Esophagus muscularis mucosa (tissue), 4 donors: ENCODE measurements at places on chromosomes 3 and 15. TPM values are rescaled to one million over a fixed set of nuclear protein-coding genes. Genes with fewer than 3 reads are reported as not detected.

Gene RBSN
- 38.6 TPM for total RNA-seq

DNA sequence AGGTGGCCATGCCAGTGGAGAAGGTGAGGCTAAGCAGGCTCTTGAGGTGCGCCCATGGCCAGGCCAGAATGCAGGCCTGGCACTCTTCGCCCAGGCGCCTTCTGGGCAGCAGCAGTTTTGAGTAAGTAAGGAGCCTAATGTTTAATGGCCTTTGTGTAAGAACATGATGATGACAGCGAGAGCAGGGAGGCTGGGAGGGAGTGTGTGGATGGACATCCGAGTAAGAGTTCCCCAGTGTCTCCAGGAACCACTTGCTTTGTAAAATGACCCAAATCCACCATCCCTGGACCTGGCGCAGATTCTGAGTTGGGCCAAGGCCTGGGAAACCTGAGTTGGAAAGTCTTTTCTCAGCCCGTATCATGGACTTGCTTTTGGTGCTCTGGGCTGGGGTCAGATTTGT lies 24.1 kb downstream of the KLF13 start:
- H3K4me3 ChIP-seq: no peak overlapping the region
- no peaks in the 10 kb centered on the region for H3K27me3 ChIP-seq
- H3K36me3 ChIP-seq: peaks cover 12% of the 10 kb centered on the region

DNA sequence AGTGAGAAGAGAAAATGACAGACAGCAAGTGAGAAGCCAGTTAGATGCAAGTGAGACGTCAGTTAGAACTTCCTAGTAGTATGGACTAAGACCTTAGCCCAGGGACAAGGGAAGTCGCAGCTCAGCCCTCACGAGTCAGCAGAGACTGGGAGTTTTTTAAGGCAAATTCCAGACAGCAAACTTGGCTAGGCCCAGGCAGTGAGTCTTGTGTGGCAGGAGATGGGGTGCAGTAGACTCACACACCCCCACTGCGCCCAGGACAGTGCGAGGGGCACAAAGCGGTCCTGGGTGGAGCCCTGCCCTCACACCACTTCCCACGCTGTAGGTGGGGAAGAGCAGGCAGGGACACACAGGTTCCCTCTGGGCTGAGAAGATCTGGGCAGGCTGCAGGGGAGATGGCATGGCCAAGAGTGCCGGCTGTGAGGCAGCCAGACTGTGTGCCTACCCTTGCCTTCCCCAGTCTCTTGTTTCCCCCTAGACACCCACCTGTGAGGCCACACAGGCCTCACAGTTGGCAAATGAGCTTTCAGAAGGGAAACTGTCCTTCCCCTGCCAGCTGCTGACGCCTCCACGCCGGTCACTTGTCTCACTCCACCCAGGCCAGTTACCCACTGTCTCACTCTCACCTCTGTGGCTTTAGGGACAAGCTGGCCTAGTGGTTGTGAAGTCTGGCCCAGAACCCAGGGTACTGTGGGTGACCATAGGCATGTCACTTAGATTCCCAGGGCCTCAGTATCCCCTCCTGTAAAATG lies 13.7 kb upstream of the PRKCD start:
- peaks cover 6% of the 10 kb centered on the region for H3K4me1 ChIP-seq
- no peak for DNase-seq
- H3K36me3 ChIP-seq: no peaks in the 10 kb centered on the region
- no peaks in the 10 kb centered on the region for H3K27me3 ChIP-seq
- no peak overlapping the region for H3K4me3 ChIP-seq

DNA sequence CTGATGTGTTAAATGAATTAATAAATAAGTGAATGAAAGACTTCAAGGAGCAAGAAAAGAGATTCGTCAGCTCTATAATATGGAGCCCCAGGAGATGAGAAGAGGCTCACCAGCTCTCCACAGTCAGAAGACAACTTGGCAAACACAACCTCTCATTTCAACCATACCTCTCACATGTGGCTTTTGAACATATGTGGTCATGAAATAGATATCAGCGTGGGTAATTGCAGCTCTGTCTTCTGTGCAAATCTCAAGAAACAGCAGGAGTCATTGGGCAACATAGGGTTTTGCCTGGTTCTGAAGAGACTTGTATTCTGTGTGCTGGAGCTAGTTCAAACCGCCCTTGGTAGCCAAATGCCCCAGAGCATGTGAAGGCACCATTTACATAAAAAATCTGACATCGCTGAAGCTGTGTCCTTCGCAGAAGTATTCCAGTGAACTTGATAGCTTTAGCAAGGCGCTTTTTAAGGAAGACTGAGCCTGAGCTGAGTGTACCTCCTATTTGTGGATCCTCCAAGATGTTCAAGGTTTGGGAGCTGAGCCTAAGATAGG lies 8.4 kb downstream of the CX3CR1 start:
- no peak overlapping the region for H3K4me3 ChIP-seq
- H3K4me1 ChIP-seq: no peaks in the 10 kb centered on the region
- no peak for DNase-seq
- H3K27ac ChIP-seq: no peak overlapping the region
- no peaks in the 10 kb centered on the region for H3K27me3 ChIP-seq

GRCh38 chr3:190983875-190984274 lies 121.4 kb upstream of the GMNC start:
- no peak for DNase-seq
- no peak overlapping the region for H3K4me3 ChIP-seq
- H3K36me3 ChIP-seq: no peaks in the 10 kb centered on the region
- no peaks in the 10 kb centered on the region for H3K27me3 ChIP-seq

GRCh38 chr15:85284497-85284896 lies 95.9 kb upstream of the AKAP13 start:
- DNase-seq: no peak
- H3K4me1 ChIP-seq: no peaks in the 10 kb centered on the region
- no peak overlapping the region for H3K4me3 ChIP-seq
- no peaks in the 10 kb centered on the region for H3K27me3 ChIP-seq

DNA sequence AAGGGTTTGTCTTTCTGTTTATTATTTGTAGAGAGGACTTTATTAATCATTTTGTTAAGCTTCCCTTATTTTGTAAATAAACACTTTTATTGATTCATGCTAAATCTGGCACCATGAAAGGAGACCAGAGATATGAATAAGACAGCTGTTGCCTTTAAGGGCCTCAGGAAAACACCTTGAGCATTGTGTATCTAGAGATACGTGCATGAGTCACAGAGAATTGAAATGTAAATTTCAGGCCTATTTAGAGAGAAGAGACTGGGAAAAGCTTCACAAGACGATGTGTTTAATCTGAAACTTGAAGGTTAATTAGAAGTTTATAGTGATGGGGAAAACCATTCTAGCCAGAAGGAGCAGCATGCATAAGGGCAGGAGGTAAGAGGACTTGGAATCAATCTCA lies 28.6 kb upstream of the UTS2B start:
- peaks cover 18% of the 10 kb centered on the region for H3K36me3 ChIP-seq
- H3K27ac ChIP-seq: peak overlapping the region; percentile 69
- H3K4me1 ChIP-seq: peaks cover 30% of the 10 kb centered on the region
- DNase-seq: no peak
- H3K4me3 ChIP-seq: no peak overlapping the region
- no peaks in the 10 kb centered on the region for H3K27me3 ChIP-seq

DNA sequence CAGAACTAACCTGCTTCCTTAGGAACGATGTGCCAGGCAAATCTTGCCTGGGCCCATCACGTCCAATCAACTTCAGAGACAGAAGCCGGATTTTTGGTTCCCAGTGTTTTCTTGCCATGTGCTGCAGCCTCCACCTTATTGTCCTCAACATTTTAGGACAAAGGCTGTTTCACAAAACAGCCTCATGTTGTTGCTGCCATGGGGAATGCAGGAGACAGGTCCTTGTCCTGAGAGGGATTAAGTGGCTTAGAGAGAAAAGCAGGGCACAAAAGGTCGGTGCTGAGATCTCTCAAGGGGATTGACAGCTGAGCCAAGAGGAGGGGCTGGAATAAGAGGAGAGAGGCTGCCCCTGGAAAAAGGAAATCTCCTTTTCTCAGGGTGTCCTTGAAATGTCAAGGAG lies 11.3 kb upstream of the NMNAT3 start:
- DNase-seq: no peak
- H3K4me1 ChIP-seq: no peaks in the 10 kb centered on the region
- no peak overlapping the region for H3K27ac ChIP-seq
- no peaks in the 10 kb centered on the region for H3K36me3 ChIP-seq

- H3K4me1 ChIP-seq: peaks cover 5% of the 10 kb centered on the region
- H3K27me3 ChIP-seq: no peaks in the 10 kb centered on the region
- no peaks in the 10 kb centered on the region for H3K36me3 ChIP-seq
- H3K4me3 ChIP-seq: no peak overlapping the region
Observed at GRCh38 chr3:47362701-47363100, 18.1 kb upstream of the PTPN23 start.

- no peak for DNase-seq
- H3K27ac ChIP-seq: no peak overlapping the region
- H3K4me3 ChIP-seq: no peak overlapping the region
- no peaks in the 10 kb centered on the region for H3K27me3 ChIP-seq
- H3K36me3 ChIP-seq: no peaks in the 10 kb centered on the region
Observed at GRCh38 chr3:56157693-56158362, 310.4 kb downstream of the ERC2 start.

DNA sequence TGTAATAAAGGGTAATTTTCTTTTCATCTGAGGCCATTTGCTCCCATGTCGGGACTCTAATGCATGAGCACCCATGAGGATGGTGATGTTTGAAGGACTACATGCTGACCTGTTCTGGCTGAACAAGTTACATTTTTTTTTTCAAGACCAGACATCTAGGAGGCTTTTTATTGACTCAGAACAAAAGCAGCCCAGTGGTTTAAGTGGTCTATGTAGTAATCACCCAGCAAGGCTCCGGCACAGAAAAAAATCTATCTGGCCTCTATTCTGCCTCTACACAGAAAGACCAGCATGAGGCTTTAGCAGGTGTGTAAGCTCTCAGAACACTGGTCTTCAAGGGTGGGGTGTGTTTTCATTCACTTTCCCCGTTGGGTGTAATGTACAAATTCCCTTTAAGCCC lies 95.1 kb upstream of the ZBED2 start:
- DNase-seq: no peak
- H3K27me3 ChIP-seq: no peaks in the 10 kb centered on the region
- no peak overlapping the region for H3K4me3 ChIP-seq
- no peaks in the 10 kb centered on the region for H3K36me3 ChIP-seq
- H3K27ac ChIP-seq: no peak overlapping the region

DNA sequence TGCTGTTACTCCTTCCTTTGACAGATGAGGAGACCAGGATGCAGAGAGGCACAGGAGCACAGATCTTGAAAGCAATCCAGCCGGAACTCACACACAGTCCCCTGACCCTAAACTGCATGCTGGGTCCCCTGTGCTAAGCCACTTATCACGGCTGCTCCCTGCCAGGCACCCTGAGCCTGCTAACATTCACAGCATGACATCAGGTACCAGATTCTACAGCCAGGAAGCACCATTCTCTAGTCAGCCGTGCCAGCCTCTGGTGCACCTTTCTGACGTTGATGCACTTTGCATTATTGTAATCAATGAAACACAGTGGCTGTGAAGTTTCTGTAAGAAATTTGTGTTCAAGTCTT lies 247.3 kb downstream of the OCA2 start:
- H3K4me3 ChIP-seq: no peak overlapping the region
- no peaks in the 10 kb centered on the region for H3K27me3 ChIP-seq
- no peaks in the 10 kb centered on the region for H3K4me1 ChIP-seq
- no peak overlapping the region for H3K27ac ChIP-seq
- H3K36me3 ChIP-seq: no peaks in the 10 kb centered on the region

GRCh38 chr3:52379610-52380009 lies 63.5 kb downstream of the DNAH1 start:
- H3K36me3 ChIP-seq: peaks cover 13% of the 10 kb centered on the region
- no peak overlapping the region for H3K27ac ChIP-seq
- H3K27me3 ChIP-seq: no peaks in the 10 kb centered on the region
- DNase-seq: no peak
- H3K4me3 ChIP-seq: no peak overlapping the region

Gene CSPG4
- 133 TPM for total RNA-seq

DNA sequence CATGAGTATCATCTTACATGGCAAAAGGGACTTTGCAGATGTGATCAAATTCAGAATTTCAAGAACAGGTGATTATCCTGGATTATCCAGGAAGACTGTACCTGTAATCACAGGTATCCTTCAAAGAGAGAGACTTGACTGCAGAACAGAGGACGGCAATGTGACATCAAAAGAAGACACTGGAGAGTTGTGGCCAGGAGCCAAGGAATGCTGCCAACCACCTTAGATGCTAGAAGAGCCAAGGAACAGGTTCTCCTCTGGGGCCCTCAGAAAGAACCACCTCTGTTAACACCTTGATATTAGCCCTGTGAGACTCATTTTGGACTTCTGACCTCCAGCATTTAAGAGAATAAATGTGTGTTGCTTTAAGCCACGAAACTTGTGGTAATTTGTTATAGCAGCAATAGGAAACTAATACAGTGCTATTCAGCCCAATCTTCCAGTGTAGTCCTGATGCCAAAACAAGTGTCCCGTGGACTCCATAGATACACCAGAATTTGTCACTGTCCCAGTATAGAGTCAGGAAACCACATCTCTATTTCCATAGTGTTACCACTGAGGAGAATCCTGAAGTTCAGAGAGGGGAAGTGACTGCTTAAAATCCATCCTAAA lies 330.6 kb upstream of the TLE3 start:
- no peak for DNase-seq
- H3K27ac ChIP-seq: no peak overlapping the region
- no peaks in the 10 kb centered on the region for H3K4me1 ChIP-seq

Gene GOLGA6L4
- 2.1 TPM for total RNA-seq

DNA sequence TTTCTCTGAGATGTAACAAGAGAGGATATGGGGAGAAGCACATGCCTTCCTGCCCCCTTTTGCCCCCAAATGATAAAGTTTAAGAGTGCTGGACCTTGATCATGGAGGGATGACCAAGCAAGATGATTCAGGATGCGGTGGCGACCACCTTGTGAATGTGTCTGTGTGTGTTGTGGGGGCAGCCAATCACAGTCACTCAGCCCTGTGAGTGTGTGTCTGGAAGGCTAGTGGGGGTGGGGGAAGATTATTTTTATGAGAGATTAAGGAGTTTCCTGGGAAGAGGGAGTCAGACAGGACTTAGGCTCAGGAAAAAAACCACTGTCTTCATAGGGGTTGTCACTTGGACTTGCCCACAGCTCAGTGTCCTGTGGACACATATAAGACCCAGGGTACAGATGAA lies 57.8 kb upstream of the KY start:
- no peak overlapping the region for H3K4me3 ChIP-seq
- H3K4me1 ChIP-seq: peaks cover 21% of the 10 kb centered on the region
- no peaks in the 10 kb centered on the region for H3K27me3 ChIP-seq

GRCh38 chr15:90857883-90858443 lies 10.4 kb upstream of the FURIN start:
- H3K27me3 ChIP-seq: no peaks in the 10 kb centered on the region
- no peak overlapping the region for H3K4me3 ChIP-seq
- no peaks in the 10 kb centered on the region for H3K36me3 ChIP-seq
- DNase-seq: no peak
- no peaks in the 10 kb centered on the region for H3K4me1 ChIP-seq
- H3K27ac ChIP-seq: no peak overlapping the region
